ENCODE measurements at places on chromosomes 12 and 14.

- DNase-seq: no peak
Observed at GRCh38 chr14:89171628-89172027, 245.4 kb downstream of the FOXN3 start.

- DNase-seq: peak; percentile 21
Observed at GRCh38 chr14:73058922-73059673, 764 bp downstream of the RBM25 start.

DNA sequence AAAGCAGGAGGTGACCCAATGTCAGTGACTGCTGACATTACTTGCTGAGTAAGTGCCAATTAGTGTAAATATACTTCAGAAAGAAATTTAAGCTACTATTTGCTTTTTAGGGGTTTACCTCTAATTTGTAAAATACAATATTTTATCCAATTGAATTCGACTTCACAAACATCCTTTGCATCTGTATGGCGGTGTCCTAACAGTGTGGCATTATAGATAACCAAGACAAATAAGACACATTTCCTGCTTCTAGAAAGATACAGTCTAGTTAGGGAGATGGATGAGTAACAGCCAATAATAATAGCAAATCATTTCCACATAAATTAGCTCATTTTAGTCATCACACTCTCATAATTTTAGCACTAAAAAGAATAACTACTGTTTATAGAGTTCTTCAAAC is 196.5 kb downstream of the AKAP6 start:
- no peak for DNase-seq

GRCh38 chr14:100409651-100410050 is 86.5 kb downstream of the SLC25A47 start:
- DNase-seq: no peak

DNA sequence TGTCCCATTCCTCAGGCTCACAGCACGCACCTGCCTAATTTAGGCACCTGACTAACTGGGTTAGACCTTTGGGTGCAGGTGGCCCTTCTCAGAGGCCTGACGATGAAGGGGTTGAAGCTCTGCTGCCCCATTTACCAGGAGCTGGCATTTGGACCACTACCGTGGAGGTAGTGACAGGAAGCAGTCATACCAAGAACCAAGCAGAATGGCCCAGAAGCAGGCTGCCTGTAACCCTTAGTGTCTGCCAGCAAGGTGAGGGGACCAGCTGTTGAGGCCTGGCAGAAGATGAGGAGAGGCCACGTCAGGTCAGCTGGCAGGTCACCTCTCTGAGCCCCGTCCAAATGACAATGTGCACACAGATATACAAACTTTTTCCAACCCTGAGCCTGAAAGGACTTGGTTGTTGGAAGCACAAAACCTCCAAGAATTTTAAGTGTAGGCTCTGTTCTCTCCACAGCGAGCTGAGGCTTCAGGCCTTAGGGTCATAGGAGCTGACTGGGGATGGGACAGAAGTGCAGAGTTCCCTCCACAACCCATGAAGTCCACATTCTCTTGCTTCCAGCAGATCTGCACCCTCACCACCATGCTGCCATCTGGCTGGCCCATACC is 23.1 kb downstream of the VASH1 start:
- no peak for DNase-seq

- no peak for DNase-seq
Observed at GRCh38 chr12:52691076-52691840, 11.1 kb upstream of the KRT1 start.

- no peak for DNase-seq
Observed at GRCh38 chr12:57898308-57898970, 42.9 kb upstream of the ATP23 start.

DNA sequence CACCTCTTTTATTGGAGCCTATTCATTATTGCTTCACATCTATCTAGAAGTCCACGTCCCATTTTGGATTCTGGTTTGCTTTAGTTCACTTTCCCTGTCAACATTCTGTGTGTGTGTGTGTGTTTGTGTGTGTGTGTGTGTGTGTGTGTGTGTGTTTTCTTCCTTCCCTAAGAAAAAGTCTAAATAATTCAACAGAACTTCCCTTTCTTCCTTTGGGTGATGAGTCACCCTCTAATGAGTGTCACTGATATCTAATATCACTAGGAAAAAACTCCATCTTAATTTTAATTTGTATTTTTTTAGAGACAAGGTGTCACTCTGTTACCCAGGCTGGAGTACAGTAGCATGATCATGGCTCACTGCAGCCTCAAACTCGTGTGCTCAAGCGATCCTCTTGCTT is 234.2 kb downstream of the TTC8 start:
- no peak for DNase-seq

DNA sequence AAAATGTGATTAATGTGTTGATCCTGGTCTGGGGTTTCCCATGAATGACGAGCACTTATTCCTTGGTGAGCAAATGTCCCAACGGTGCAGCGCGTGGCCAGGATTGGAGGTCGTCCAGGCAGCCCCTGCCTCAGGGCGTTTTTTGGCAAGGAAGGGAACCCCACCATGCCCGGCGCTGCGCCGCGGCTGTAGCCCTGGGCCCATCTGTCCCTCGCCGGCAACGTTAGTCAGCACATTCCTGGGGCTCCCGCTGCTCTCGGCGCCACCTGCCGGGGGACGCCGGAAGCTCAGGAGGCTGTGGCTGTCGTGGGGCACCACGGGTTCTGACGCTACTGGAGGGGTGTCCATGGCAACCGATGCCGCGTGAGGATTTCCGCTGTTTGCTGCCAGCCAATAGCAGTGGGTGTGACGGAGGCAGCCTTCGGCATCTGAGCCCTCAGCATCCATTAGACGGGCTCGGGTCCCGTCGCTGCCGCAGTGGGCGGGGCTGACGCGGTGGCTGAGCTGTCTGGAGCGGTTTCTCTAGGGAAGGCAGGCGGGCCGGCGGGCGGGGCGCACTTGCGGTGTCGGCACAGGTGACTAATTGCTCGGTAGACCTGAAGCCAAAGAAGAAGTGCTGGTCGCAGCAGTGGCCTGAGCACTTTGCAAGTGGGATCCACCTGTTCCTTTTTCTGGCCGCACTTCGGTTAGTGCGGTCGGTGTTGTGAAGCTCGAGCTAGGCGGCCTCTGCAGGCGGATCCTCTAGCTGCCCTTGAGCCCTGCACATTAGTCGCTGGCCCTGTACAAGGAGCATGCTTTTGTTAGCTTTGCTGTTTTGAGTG is 29.5 kb downstream of the RAB35 start:
- peak; percentile 96 for DNase-seq

- DNase-seq: no peak
Observed at GRCh38 chr12:24230061-24230701, 280.7 kb upstream of the SOX5 start.

DNA sequence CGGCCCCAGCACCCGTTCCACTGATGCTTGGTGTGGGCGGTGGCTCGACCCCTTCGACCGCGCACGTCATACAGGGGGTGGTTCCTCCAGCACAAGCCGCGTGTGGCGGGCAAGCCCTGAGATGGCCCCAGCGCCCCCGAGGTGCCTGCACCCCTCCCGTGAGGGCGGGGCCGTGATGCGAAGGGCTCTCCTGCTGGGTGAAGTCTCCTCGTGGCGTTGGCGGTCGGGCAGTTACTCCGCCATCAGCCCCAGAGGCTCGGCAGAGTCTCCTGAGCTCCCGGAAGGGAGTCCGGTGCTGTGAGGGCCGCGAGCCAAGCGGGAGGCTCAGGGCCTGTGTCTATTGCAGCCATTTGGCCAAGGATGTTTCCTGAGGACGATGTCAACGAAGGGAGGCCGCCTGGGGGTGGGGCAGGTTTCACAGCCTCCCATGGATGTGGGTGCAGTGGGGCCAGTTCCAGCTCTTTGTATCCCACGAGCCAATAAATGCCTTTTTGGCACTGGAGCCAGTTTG is 78.1 kb upstream of the GALNT9 start:
- DNase-seq: no peak

DNA sequence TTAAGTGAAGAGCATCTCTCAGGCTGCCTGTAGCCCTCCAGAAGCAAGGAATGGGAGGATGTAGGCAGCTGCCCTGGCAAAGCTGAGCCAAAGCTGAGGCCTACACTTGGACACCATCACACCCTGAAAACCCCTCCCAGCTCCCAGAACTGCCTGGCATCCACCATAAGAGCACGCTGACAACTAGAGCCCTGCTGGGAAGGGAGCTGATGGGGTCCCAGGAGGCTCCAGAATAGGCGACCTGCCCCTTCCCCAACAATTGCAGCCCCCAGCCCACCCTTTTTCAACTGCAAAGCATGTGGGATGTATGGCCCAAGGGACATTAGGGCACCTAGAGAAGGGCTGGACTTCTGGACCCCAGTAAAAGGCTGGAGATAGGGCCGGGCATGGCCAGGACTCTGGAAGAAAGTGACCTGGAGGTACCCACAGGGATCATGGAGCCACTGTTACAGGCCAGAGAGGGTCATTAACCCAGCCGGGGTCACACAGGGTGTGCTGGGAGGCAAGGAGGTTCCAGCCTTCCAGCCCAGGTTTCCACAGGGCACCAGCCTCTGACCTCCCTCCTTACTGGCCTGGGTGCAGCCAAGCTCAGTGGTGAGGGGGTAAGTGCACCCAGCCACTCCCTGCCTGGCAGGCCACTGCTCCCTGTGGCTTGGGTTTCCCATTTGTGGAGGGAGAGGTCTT is 27.8 kb downstream of the FAM222A start:
- DNase-seq: no peak

All from anterior cingulate cortex (tissue), 58 donors.